Activated CD8-positive, alpha-beta memory T cell treated with anti-CD3 and anti-CD28 coated beads, Interleukin-2, amount 10 ng/mL, durations not matched to agents 7 days and 5 days (primary cell): ENCODE measurements at places on chromosomes 6 and 20. TPM values are rescaled to one million over a fixed set of nuclear protein-coding genes. Genes with fewer than 3 reads are reported as not detected.

GRCh38 chr6:3259491-3259958, 778 bp downstream of the PSMG4 start:
- DNase-seq: peak; percentile 66

DNA sequence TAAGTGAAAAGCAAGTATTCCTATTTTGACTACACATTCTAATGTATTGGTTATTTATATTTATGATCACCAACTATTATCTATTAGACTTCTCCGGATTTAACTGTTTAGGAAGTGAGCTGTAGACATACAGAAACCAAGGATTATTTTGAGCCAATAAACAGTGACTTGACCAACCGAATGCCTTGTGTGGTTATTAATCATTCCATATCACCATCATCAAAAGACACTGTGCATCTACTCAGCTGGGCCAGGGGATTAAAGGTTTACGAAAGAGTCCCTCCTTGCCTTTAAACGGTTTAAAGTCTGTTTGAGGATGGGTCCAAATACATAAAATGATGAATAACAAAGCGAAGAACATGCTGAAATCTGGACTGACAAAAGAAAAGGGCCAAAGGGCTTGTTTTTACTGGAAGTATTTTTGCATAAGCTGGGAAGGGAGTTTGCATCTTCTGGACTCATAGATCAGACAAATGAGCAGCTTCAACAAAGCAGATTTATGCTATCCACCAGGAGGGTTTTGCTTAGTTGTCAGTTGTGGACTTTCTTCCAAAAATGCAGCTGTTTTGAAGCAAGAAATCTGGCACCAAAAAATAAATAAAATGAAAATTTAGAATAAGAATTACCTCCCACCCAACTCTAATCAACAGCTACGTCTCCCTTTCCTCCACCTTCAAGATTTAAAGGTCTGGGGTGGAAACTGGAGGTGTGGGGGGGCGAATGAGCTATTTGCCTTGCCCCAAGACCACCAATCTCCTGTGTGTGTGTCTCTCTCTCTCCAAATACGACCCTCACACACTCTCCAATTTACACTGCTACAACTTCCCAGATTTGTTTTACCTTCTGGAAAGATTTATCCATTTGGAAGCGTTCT, 33.6 kb upstream of the ID4 start:
- no peak for DNase-seq

DNA sequence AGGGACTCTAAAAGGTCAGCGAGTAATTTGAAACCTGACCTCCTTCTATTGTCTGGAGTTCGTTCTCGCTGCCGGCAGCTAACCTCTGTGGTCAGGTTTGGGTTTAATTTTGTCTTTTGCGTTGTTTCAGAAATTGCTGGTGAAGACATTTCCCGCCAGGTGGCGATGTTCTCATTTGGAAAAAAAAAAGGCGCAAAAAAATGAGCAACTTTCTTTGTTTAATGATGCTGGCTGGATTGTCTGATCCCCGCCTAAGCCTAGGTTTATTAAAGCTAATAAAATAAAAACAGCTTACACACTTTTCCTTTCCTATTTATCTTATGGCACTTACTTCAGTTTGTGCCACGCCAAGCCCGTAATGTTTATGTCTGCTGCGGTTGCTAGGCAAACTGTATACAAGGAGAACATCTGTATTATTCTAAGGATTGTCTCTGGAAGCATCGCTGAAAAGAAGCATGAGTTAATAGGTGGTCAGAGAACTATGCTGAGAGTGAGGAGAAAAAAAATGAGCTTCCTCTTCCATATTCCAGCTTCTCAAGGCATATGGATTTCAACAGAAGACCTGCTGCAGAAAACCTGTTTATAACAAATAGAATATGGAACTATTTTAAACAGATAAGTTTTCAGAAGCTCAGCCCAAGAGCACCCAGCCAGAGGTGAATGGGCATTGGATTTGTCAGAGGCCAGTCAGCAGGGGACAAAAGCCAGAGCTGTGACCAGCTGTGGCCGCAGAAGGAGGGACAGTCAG, 205.7 kb downstream of the DOK5 start:
- no peak for DNase-seq

- no peak for DNase-seq
Observed at GRCh38 chr6:97151601-97152000, 131.4 kb downstream of the MMS22L start.

DNA sequence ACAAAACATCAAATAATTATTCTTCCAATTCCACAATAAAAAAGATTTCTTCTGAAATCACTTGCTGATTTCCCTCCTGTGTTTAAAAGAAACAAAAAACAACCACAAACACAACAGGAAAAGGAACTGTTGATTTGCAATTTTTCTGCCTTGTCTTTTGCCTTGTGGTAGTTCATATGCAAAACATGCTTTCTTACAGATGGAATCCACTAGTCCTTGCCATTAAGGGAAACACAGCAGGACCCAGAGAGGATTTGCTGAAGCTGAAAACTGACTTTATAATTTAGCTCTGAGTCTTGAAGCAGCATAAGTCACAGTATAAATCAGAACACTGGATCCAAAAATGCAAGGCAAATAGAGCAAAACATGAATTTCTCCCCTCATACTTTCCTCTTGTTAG, 328.8 kb downstream of the PHF3 start:
- DNase-seq: no peak

DNA sequence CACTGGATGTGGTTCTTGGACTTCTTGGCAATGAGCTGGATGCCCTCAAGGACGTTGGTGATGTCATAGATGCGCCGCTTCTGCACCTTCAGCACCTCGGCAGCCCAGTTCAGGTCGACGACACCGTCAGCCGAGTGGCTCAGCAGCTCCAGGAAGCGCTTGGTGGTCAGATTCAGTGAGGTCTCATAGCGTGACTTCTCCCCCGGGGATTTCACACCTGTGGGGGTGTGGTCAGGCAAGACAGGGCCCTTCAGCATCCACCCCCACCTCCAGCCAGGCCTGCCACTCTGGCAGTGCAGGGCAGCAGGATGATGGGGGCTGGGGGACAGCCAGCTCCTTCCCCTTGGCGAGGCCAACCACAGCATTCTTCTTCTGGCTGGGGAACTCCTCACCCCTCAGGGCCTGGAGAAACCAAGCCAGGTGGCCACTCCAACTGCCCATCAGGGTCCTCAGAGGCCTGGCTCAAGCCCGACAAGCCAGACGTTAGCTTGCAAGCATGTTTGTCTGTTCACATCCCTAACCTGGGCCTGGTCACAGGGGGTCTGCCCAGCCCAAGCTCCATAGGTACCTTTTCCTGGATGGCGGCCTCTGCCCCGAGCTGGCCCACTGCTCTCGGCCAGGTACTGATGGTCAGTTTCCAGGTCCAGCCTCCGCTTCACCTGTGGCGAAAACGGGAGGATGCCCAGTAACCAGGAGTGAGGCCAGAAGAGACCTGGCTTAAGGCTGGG, 5.7 kb upstream of the NECAB3 start:
- DNase-seq: peak; percentile 89

DNA sequence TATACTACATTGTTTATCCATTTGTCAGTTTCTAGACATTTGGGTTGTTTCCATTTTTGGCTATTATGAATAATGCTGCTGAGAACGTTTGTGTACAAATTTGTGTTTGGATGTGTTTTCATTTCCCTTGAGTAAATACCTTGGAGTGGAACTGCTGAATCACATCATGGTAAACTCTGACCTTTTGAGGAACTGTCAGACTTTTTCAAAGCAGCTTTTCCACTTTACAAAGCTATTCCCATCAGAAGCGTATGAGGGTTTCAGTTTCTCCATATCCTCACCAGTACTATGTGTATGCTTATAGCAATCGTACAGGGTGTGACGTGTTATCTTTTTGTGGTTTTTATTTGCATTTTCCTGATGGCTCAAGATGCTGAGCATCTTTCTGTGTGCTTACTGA, 103.7 kb downstream of the MYO6 start:
- no peak for DNase-seq

GRCh38 chr6:33458676-33459075, 4.3 kb downstream of the ZBTB9 start:
- no peak for DNase-seq

- no peak for DNase-seq
Observed at GRCh38 chr6:57216235-57217101, 5.6 kb downstream of the RAB23 start.

DNA sequence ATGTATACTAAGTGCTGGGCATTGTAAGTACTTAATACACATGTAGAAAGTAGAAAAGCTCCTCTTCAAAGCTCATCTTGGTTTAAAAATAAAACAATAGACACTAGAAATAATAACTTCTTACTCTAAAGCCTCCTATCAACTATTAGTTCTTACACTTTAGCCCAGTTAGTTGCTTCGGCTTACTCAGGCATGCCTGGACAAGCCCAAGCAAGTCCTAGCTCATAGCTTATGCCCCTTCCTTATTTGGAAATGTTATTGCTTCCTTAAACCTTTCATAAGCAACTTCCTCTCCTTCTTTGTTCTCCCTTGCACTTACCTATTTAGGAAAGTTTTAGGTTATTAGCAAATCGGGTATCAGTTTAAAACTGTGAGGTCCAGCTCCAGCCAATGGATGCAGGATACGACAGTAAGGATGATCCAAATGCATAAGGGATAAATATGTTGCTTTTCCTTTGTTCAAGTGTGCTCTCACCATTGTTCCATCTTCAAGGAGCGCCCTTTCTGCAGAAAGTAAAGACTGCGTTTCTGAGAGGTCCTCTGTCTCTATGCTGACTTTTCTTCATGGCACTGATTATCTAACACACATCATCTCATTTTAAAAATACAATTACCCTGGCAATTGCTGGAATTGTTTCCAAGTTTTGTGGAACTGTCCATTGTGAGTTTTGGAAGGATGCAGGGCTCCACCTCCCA, 12.3 kb downstream of the TMEM30A start:
- DNase-seq: no peak

DNA sequence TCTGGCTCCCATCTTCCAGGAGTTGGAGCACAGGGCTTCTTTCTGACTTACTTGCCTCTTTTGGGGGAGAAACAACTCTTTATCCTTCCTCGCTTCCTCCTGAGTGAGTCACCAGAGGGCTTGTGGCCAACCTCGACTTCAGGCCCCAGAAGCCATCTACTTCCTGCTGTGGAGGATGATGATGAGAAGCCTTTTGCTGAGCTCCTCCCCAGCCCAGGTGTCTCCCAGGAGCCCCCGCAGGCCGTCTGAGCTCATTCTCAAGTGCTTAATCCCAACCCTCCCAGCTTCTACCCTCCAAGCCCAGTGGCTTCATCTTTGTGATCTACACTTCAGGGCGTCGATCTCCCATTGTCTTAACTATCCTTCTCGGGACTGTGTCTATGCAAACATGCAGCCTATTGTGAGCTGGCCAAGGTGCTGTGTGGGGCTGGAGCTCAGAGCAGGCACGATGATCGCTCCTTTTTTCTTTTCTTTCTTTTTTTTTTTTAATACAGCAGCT, 27.9 kb downstream of the SDCBP2 start:
- peak; percentile 91 for DNase-seq

GRCh38 chr6:133136177-133136880, 104.8 kb upstream of the EYA4 start:
- DNase-seq: no peak

GRCh38 chr6:16278048-16278724, 39.8 kb downstream of the GMPR start:
- no peak for DNase-seq

GRCh38 chr20:5402903-5403531, 86.3 kb upstream of the PROKR2 start:
- DNase-seq: peak; percentile 52

GRCh38 chr6:15439410-15440025, 193.6 kb downstream of the JARID2 start:
- no peak for DNase-seq

- no peak for DNase-seq
Observed at GRCh38 chr6:136618086-136618485, 67.9 kb upstream of the MAP7 start.

DNA sequence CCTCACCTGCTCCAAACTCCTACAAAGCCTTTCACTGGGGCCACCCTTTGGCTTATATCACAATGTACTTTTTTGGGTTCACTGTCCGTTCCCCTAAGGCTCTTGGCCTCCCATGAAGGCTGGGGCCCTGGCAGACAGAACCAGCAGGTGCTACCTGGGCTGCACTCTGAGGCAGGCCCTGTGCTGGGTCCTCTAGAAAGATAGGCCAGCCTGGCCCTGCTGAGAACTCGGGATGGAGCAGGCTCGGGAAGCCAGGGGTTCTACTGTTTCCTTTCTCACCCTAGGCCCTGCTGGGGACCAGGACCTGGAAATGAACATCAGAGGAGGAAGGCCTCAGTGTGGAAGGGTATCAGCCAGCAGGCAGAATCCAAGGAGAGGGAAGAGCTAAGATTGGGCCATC, 79.5 kb downstream of the MRPL14 start:
- no peak for DNase-seq

DNA sequence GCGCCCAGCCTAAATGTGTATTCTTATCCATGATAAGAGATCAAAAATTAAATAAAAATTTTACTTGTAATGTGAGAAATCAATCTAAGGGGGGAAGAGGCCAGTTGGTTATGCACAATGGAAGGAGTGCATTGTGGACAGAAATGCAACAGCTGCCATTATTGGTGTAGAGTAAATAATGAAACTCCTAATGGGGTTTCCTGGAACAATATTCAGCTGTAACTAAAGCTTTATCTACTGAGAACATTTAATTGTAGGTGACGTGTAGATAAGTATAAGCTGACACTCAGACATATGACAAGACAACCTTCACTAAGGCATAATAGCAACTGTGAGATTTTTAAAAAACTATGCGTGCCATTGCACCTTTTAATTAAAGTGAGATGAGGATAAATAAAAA, 71.4 kb downstream of the CEP57L1 start:
- DNase-seq: no peak

GRCh38 chr20:23646106-23646873, 8.5 kb upstream of the CST3 start:
- DNase-seq: no peak

DNA sequence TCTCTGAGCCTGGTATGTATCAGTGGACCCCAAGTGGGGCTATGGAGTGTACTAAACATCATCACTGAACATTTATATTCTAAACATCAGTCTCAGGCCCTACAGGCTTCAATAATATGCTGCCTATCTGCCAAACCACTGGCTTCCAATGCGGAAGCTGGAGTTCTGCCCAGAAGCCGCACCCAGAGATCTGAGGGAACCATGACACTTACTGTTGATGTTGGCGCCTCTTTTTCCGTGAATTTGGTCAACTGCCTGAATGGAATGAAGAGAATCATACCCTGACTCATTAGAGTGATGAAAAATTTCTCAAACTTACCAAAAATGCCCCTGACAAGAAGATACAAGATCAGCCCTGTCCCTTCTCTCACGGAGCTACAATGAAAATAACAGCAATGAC, 66.2 kb downstream of the SLC22A23 start:
- no peak for DNase-seq

PLA2G7 gene
- total RNA-seq: not detected

OLIG3 gene
- 0.18 TPM for total RNA-seq

CDH26 gene
- total RNA-seq: 0.42 TPM

BTNL2 gene
- not detected for total RNA-seq

SLC16A10 gene
- 2.4 TPM for total RNA-seq

WFDC10B gene
- total RNA-seq: not detected

GPSM3 gene
- 196 TPM for total RNA-seq

NCOA7 gene
- total RNA-seq: 46.9 TPM

SFTA2 gene
- not detected for total RNA-seq

CEP57L1 gene
- 23.9 TPM for total RNA-seq

APOM gene
- 1.9 TPM for total RNA-seq

MUCL3 gene
- total RNA-seq: not detected

STXBP5 gene
- total RNA-seq: 22.6 TPM

FAM162B gene
- total RNA-seq: not detected

GNAS-AS1 gene
- 1.8 TPM for total RNA-seq
